Spinal cord (tissue), 10 donors: ENCODE measurements at places on chromosomes 6 and 20.

DNA sequence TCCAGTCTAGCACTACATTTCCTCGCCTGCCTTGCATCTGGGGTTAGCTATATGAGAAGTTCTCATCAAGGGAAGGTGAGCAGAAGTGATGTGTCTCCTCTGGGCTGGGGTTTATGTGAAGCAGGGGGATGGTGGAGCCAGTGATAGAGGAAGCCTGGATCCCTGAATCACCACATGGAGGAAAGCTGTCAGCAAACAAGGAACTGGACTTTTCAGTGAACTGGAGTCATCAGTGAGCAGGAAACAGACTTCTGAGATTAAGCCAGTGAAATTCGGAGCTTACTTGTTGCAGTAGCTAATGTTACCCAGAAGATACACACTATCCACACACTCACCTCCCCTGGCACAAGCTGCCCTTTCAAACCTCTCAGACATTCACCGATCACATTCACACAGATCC lies 13.4 kb upstream of the TOX2 start:
- no peak for DNase-seq

DNA sequence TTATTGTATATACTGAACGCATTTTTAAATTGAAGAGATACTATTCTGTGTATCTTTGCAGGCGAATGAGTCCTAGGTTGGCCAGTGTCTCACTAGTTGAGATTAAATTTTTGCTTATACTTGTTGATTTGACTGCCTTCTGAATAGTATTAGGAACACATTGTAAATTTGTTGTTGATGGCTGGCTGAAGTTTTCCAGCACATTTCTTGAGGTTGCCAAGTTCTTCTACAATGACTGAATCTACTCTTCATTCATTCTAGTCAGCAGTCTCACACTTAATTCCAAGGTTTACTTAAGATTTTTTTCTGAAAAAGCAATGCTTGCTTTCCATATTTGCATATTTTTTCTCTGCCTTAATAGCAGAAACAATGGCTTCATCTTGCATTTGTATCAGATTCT lies 151.7 kb downstream of the ZFAND3 start:
- DNase-seq = no peak

DNA sequence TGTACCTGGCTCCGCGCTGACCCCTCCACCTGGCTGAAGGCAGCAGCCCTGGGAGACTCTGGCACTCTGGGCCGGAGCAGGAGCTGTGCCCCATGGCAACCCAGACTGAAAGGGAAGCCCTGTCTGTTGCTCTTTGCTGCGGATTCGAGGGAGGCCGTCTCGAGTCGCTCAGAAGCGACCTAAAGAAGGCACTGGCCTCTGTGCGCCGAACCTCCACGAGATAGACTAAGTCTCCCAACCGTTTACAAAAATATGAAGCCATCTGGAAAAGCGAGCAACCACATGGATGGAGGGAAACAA lies 10.5 kb upstream of the TBX18 start:
- DNase-seq = no peak

DNA sequence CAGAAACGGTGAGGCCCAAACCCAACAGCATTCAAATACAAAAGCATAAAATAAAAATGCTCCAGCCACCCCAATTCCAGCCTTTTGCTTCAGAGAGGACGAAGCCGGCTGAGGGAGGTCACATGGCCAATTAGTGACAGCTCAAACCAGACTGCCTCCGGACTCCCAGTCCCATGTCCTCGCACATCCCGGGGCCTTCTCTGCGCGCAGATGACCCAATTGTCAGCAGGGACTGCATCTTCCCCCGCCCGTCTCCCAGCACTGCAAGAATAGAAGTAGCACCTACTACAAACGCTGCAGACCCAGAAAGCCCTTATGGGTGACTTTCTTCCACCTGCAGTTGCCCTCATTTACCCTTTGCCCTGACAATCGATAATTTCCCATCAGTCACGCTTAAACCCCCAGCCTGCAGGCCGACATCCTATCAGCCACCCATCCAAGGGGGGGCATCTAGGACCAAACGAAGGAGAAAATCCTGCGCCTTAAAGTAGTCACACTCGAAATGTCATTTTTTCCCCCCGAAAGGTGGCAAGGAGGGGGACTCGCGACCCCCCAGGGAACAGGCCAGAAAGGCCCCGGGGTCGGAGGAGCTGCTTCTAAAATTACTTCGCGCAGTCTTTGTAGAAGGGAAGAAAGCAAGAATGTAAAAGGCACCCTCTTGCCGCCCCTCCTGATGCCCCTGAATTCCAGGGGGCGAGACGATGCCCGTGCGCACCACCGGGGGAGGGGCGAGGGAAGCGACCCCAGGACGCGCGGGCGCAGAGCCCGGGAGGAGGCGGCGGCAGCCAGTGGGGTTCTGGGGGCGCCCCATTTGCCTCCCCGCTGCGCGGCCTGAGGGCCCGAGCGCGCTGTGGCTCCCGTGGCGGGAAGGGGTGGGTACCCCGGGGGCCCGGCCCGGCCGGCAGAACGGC lies 792 bp downstream of the SLC23A2 start:
- DNase-seq = peak; percentile 52

DNA sequence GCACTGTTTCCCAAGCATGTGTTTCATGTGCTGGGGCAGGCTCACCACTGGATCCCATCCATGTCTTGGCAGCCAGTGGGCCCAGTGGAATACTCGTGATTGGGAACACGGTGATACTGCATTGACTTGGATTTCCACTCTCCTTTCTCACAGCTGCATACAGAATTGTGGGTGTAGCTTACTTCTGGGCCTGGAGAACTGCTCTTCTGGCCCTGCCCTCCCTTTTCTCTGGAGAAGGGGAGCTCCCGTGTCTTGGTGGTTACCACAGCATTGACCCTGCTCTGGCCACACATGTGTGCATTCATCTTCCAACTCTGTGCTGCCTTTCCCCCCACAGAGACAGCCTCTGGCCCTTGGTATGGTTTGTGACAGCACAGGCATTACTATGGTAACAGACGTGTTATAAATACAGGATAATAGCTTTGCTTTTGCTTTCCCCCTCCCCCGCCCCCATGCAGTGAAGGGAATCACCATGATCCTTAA lies 21.6 kb downstream of the SOBP start:
- DNase-seq = no peak
